ENCODE measurements at places on chromosomes 6 and 20. TPM values are rescaled to one million over a fixed set of nuclear protein-coding genes. Genes with fewer than 3 reads are reported as not detected.

The TREM2 gene
- total RNA-seq: not detected

The FERMT1 gene
- total RNA-seq: 1.1 TPM

DNA sequence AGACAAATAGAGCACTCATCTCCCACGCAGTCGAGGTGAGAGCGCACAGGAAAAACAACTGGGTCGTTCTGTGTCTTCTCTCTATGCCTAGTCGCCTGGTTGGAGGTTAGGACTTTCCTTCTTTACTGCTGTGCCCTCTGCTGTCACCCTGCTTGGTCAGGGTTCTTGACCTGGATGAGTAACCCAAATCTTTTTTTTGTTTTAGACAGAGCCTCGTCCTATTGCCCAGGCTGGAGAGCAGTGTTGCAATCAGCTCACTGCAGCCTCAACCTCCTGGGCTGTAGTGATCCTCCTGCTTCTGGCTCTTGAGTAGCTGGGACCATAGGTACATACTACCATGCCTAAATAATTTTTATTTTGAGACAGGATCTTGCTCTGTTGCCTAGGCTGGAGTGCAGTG, 24.5 kb downstream of the PRPF6 start:
- no peak for DNase-seq

DNA sequence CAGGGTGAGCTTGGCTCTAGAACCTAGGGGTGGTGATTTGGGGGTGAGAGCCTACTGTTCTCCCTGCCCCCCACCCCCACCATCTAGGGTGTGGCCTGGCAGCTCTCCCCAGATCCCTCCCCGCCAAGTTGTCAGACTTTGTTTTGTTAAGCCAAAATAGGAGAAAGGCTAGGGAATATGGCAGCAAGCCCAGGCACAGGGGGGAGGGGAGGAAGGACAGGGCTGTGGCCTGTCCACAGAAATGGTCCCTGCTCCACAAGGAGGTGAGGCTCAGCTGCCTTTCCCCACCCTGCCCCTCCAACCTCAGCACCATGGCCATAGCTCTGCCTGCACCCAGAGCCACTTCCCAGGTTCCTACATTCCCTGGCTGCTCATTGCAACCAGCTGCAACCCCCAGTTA, 17.2 kb downstream of the SCUBE3 start:
- DNase-seq: peak; percentile 44

DNA sequence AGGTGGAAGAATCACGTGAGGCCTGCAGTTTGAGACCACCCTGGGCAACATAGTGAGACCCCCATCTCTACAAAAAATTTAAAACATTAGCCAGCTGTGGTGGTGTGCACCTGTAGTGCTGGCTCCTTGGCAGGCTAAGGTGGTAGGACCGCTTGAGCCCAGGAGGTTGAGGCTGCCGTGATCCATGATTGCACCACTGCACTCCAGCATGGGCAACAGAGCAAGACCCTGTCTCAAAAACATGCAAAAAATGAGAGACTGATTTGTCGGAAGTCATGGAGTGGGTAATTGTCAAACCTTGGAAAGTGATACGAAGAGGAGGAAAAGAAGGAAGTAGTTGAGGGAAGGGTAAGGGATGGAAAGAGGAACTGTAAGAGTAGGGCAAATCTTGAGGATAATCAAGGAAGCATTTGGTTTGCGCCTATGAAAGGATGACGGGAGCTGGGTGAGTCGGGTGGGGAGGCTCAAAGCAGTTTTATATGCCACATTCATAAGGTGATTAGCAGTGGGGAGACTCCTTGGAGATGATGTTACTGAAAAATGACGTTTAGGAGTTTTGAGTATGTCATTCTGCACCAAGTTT, 14.5 kb downstream of the L3MBTL3 start:
- no peak for DNase-seq

GRCh38 chr6:76835293-76835692, 628.0 kb downstream of the HTR1B start:
- no peak for DNase-seq

- no peak for DNase-seq
Observed at GRCh38 chr6:106752641-106753040, 123.3 kb downstream of the QRSL1 start.

GRCh38 chr20:36895036-36895435, 19.1 kb downstream of the TLDC2 start:
- no peak for DNase-seq

DNA sequence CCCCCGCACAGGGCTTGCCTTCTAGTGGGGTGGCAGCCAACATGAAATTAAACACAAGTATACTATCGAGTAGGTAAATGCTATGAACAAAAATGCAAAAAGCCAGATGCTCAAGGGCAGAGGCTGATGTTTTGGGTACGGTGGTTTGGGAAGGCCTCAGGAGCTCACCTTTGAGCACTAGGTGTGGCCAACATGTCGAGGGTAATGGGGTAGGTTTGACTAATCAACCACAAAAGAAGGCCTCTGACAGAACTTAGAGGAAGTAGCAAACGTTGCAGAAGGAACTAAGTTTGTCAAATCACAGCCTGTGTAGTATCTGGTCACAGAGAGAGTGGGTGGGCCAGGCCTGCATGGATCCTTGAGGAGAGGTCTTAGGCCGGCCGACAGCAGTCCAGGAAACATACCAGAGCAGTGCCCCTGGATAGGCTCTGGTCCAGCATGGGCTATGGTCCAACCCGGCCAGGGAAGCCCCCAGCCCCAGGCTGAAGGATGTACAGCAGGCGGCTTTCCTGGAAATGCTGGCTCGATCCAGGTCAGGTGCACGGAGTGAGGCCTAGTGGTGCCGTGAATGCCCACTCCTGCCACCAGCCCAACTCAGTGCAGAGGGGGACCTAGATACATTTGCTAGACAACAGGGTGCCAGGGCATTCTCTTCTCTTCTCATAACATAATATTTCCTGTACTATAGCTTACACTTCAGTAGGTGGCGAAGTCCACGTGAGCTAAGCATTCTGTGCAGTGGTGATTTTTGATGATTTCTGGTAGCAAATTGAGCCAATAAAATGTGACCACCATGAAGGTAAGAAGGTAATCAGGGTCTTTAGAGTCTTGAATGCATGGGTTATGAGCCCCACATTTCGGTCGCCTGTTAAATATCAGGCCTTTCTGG, 56.3 kb upstream of the CD93 start:
- no peak for DNase-seq

The LIN28B gene
- total RNA-seq: not detected

- no peak for DNase-seq
Observed at GRCh38 chr6:81130969-81131368, 621.5 kb downstream of the TENT5A start.

DNA sequence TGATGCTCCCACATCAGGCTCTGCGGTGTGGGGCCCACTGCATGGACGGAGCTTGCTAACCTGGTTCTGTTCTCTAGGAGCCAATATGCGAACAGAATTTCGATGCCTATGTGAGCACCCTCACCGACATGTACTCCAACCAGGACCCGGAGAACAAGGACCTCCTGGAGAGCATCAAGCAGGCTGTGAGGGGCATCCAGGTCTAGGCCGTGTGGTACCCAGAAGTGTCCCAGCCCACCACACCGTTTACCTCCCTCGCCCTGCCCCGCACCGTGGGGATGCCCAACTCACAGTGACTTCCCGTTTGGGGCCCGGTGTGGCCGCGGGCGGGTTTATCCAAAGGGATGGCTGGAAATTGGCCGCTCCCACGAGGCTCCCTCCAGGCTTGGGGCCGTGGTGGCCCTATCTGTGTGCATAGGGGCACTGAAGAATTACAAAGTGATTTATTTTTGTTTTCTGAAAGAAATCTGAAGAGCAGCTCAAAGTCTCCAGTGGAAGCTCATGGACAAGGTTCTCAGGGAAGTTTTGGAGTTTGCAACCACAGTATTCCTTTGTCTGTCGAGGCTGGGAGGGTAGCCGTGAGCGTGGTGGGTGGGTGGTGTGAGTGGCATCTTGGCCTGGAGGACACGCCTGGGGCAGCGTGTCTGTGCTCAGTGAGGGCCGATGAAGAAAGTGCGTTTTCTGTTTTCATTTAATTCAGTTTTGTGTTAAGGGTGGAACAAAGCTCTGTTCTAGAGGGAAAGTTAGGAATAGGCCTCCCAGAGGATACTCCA, 15.1 kb upstream of the PCMTD2 start:
- DNase-seq: peak; percentile 56

- no peak for DNase-seq
Observed at GRCh38 chr6:89830170-89830809, 610 bp downstream of the CASP8AP2 start.

DNA sequence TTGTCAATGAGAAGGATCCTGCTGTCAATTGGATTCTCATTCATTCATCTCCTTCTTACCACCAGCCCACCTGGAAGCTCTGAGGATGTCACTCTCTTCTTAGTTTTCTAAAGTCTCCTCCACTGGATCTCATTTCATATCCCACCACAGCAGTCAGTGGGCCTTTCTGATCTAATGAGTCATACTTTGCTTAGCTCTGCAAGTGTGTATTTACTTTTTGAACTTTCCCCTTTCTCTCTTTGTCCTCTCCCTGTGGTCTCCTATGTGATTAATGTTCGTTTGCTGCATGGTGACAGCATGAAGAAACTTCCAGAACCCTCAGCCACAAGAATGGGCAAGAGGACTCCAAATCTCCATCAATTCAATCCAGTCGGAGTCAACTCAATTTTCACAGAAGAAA, 63.6 kb upstream of the SYNDIG1 start:
- no peak for DNase-seq

GRCh38 chr20:53444401-53445149, 149.1 kb downstream of the ZNF217 start:
- DNase-seq: no peak

- no peak for DNase-seq
Observed at GRCh38 chr20:55333798-55334197, 671.5 kb downstream of the CBLN4 start.

The CYP21A2 gene
- total RNA-seq: 14.3 TPM

The TCP11 gene
- not detected for total RNA-seq

The HLA-DOA gene
- total RNA-seq: 89.2 TPM

DNA sequence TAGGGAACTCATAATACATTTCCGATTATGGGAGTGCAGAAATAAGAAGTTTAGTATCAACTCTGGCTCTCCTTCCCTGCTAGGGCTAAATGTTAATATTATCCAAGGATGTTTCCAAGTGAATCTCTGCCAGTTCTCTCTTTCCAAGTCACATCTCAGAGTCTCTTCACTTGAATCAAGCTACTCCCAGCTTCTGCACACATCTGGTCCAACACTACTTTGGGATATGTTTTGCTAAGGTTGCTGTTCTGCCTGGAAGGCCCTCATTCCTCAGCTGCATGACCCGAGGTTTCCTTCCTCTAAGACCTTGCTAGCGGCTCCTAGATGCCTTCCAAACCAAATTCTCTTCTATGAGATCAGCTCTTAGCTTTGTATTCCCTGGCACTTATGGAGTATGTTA, 331.8 kb downstream of the GJA1 start:
- no peak for DNase-seq

The SYCP2L gene
- total RNA-seq: 0.25 TPM

Measured in spleen (tissue), 13 donors.